Activated CD8-positive, alpha-beta memory T cell treated with anti-CD3 and anti-CD28 coated beads for 1 hour (primary cell): ENCODE measurements at places on chromosomes 13 and 19.

- no peak for DNase-seq
Measured at GRCh38 chr13:30111810-30112209, 195.5 kb downstream of the KATNAL1 start.

GRCh38 chr19:7830272-7830771 is 304 bp downstream of the EVI5L start:
- no peak for DNase-seq

DNA sequence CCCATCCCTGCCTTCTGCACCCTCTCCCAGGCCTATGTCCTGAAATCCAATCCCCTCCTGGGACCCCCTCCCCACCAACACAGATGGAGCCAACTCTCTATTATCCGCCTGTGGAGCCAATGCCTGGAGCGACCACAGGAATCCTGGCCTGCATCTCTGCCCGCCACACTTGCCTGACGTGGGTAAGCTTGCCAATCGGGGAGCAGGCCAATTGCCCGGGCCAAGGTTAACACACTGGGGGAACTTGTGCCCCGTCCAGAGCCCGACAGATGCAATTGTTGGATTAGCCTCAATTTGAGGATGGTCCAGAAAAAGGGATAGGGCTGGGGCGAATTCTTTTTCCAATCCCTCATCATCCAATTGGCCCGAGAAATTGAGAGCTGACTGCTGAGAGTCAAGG is 5.9 kb downstream of the WIZ start:
- DNase-seq, result no peak

DNA sequence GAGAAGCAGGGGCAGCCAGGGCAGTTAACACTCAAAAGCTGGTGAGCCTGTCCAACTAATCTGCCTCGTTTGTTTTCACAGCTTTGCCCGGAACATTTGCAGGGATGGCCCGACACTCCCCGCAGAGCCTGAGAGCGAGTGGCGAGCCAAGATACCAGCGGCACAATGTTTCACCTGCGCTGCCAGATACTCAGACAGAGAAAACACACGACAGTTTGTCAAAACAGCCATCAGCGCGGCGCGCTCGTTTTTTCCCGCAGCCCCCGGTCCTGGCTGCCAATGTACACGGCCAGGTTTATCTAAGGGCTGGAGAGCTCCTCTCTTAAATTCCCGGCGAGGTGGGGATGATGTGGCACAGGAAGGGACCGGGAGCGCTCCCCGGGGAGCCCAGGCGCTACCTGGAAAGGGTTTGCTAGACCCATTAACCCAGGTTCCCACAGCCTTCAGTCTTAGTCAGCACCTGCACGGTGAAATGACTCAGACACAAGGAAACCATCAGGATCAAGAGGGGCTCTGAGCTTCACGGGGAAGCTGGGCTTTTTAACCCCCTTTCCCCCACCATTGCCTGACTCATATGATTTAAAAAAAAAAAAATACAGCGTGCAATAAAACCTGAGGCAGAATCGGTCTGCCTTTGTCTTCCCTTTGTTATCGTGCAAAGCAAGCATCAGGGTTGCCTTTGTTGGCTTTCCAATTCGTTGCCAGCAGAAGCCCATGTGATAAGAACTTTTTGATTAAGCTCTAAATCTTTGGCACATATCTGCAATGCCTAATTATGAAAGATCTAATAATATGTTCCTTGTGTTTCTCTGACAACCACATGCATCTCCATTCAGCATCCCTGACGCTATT is 186.2 kb downstream of the EFNB2 start:
- no peak for DNase-seq
